NCI-H1417 (cell line): ENCODE measurements at places on chromosomes 5 and 9.

- no peak for DNase-seq
Measured at GRCh38 chr5:980966-981365, 27.6 kb upstream of the NKD2 start.

DNA sequence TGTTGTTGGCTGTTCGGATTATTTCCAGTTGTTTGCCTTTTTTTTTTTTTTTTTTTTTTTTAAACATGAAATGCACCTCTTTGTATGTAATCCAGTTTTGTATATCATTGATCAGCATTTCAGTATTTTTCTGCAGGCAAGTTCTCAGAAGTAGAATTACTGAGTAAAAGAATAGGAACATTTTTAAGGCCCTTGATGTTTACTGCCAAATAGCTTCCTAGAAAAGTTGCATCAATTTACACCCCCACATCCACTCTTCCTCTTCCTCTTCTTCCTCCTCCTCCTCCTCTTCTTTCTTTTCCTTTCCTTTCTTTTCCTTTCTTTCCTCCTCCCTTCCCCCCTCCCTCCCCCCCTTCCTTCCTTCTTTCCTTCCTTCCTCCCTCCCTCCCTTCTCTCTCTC is 69.4 kb upstream of the ENTREP1 start:
- DNase-seq = no peak

- no peak for DNase-seq
Measured at GRCh38 chr5:149677731-149678130, 52.4 kb upstream of the PPARGC1B start.

- no peak for DNase-seq
Measured at GRCh38 chr9:35635730-35636129, 15.0 kb downstream of the SIT1 start.

DNA sequence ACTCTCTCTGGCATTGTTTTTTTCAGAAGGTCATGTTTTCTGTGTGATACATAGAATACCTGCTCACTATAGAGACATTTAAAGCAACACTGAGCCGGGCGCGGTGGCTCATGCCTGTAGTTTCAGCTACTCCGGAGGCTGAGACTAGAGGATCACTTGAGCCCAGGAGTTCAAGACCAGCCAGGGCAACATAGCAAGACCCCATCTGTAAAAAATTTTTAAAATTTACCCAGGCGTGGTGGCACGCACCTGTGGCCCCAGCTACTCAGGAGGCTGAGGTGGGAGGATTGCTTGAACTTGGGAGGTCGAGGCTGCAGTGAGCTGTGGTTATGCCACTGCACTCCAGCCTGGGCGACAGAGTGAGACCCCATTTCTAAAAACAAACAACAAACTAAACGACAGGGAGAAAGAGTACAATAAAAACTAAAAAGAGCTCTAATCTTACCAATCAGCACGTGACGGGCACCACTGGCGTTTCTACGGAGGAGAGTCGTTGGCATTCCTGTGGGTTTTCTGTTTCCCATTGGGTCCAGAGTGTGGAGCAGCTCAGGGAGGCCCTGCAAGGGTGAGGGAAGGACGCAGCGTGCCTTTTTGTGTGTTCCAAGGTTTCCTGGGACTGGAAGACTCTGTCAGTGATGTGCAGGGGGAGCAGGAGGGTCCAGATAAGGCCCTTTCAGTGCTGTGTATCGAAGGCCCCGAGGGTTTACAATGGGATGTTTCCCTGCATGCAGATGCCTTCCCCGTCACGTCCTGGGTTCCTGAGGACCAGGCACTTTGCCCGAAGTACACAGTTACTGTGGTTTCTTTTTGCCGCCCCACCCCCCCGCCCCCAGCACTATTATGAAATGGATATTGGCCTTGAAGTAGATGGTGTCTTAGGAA is 7.2 kb upstream of the RNU6ATAC start:
- DNase-seq = no peak

DNA sequence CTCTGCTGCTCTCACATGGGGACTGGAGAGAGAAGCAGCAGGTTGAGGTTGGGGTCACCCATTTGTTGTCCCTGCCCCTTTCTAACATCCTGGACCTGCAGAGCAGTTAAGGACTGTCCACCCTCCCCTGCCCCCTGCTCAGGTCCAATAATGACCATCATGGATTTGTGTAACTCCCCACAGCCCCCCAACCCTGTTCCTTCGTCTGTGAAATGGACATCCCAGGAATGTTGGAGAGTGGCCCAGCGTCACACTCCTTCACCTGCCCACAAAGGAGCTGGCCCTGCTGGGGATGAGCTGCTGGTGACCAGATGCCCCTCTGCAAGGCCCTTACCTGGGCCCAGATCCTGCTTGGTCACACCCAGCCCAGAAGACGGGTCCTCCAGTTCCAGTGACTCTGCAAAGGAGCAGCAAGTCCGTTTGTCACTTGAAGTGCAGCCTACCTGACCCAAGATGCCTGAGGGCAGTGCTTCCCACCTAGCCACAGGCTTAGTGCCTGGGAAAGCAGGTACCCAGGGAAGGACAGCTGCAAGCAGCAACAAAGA is 10.4 kb downstream of the CD74 start:
- no peak for DNase-seq

DNA sequence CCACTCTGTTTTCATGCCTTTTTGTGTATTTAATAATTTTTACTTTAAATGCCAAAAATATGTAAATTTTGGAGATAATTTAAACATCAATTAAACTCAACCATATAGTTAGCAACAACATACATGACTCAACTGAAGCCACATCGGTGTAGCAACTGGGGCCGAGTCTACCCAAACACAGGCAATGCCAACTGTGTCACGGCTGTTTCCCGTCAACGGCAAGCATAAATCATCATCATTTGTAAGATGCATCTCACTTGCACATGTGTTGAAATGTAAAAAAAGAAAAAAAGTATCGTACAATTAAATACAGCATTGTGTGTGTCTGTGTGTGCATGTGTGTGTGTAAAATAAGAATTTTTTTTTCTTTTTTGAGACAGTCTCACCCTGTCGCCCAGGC is 160.1 kb upstream of the TAS2R1 start:
- no peak for DNase-seq

DNA sequence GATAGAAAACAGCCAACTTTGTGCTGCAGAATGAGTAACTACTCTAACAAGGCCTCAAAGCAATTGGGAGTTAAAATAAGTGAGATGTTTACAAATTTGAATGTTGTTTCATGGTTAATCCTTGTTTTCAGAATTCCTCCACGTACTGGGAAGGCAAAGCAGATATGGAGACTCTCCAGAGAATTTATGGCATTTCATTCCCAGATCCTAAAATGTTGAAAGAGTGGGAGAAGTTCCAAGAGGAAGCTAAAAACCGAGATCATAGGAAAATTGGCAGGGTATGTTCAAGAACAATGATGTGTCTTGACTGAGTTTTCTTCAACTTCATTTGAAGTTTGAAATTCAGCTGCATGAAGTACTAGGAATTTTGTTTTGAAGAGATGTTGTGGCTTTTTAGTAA is 16.4 kb downstream of the TARS1 start:
- no peak for DNase-seq

- DNase-seq = no peak
Measured at GRCh38 chr5:39203275-39203922, 16.0 kb downstream of the FYB1 start.

DNA sequence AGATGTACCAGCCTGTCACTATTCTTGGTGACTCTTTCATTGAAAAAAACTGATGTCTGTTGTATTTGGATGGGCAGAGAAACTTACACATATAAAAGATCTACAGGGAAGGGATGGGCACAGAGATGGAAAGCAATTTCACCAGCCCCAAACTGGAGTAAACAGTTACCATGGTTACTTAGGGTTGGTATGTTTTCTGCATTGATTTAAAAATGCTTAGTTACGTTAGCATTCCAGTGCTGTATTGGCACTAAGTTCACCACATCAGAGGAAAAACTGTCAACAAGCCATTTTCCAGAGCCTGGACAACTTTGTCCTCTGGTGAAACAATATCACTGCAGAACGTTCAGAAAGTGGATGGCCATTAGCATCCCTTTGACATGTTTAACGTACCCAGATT is 28.0 kb downstream of the MARCHF3 start:
- DNase-seq = no peak

GRCh38 chr5:108079753-108080152 is 302.1 kb downstream of the FBXL17 start:
- no peak for DNase-seq

- DNase-seq = no peak
Measured at GRCh38 chr9:70987986-70988385, 133.4 kb downstream of the TRPM3 start.

- no peak for DNase-seq
Measured at GRCh38 chr5:171480239-171480638, 60.8 kb downstream of the FGF18 start.

DNA sequence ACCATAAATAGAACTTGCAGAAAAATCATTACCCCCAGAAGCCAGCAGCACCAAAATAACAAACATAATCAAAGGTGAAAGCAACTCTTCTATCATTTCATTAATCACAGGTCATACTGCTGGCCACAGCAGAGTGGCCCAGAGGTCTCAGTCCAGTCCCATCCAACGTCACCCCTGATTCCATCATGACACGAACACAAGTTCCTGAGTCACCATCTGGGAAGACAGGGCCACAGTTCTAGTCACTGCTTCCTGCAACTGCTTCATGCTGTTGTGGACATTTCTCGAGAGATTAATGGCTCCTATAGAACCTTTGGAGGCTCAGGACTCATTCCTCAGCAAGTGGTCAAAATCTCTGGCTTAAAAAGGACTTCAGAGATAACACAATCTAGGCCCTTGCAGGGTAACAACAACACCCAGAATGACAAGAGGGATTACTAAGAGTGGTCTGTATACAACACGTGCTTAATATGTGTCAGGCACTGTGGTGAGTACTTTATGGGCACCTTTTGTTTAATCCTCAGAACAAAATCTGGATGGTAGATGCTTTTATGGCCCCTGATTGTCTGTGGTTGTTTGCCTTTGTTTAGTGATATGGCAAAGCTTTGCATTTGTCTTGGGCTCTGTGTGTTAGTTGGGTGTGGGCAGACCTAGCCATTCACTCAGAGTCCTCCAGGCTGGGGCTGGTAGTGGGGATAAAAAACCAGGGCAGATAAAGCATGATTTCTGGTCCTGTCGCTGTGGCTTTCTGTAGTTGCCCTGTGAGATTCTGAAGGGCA is 184.3 kb downstream of the DAB2IP start:
- no peak for DNase-seq

GRCh38 chr9:98456156-98456613 is 200.7 kb upstream of the TBC1D2 start:
- no peak for DNase-seq

DNA sequence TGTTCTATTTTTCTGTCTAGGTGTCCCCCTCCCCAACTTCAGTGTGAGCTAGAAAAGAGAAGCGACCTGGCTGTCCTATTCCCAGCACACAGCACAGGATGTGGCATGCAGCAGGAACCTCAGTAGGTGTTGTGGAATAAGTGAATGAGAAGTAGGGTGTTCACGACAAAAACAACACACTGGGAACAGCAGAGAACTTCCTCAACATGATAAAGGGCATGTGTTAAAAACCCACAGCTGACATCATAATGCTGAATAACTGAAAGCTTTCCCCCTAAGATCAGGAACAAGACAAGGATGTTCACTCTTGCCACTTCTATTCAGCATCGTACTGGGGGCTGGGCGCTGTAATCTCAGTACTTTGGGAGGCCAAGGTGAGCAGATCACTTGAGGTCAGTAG is 155.6 kb upstream of the ZNF618 start:
- no peak for DNase-seq

- no peak for DNase-seq
Measured at GRCh38 chr5:110951373-110951791, 120.1 kb upstream of the TSLP start.

- DNase-seq = no peak
Measured at GRCh38 chr5:142486581-142486980, 161.8 kb upstream of the SPRY4 start.

- no peak for DNase-seq
Measured at GRCh38 chr9:121721058-121721350, 69.6 kb downstream of the DAB2IP start.

GRCh38 chr9:130020618-130021017 is 22.4 kb downstream of the FNBP1 start:
- DNase-seq = no peak

DNA sequence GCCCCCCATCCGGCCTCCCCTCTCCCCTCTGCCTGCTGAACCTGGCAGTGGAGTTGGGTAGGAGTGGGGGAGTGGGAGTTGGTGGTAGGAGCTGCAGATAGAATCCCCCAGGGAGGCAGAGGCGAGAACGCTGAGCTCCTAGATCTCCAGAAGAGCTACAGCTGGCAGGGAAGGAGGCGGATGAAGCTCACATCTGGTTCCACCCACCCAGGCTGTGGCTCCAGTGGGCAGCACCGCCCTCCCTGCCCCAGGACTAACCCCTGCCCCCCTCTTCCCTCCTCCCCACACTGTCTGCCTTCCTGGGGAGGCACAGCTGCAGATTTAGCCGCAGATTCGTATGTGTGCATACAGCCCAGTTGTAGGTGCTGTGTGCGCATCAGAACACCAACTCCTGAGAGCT is 34.2 kb downstream of the C9orf50 start:
- DNase-seq = no peak

DNA sequence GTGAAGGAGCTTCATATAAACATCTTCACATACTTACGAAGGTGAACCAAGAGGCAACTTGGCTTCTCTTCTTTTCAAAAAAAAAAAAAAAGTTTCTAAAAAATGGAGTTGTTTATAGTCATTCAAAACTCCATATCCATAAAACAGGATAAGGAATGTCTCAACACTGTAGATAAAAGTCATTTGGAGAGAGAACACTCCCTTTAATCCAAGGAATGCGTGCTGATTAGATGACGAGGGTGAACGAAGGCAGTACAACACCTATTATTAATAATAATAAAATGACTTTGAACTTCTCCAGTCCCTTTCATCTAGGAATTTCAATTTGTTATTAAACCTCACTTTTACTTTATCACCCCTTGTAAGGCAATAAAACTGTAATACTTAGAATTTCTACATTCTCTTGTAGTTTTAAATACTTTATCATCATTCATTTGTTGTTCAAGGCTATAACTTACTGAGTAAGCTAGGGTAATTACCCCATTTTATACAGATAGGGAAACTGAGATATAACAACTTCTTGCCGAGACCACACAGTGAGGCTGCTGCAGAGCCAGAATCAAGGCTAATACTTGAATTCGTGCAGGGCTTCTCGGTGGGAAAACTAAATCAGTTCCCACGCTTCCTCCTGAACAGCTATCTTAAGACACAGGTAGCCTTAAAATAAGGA is 377.1 kb downstream of the EFNA5 start:
- no peak for DNase-seq

GRCh38 chr9:121690316-121690715 is 38.9 kb downstream of the DAB2IP start:
- no peak for DNase-seq

- no peak for DNase-seq
Measured at GRCh38 chr5:138169124-138169523, 9.3 kb downstream of the BRD8 start.

DNA sequence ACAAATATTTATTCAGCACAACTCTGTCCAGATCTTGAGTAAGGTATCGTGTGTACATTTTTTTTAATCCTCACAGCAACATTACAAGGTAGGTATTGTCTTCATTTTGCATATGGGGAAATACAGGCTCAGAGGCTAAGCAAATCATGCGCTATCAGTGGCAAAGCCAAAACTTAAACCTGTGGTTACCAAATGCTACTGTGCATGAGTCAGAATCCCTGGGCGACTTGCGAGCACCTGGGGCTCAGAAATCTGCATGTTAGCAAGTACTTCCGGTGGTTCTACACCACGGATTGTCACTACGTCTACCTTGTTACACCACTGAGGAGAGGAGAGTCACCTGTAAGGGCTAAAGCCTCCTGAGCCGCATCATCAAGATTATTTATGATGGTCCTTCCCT is 21.3 kb downstream of the C5orf58 start:
- no peak for DNase-seq
